ENCODE measurements at places on chromosomes 3 and 15.
A peak's percentile ranks its signal among the peaks of the same experiment; 100 is the strongest.

GRCh38 chr3:168615493-168616020 is 519.8 kb upstream of the GOLIM4 start:
- DNase-seq, result no peak

DNA sequence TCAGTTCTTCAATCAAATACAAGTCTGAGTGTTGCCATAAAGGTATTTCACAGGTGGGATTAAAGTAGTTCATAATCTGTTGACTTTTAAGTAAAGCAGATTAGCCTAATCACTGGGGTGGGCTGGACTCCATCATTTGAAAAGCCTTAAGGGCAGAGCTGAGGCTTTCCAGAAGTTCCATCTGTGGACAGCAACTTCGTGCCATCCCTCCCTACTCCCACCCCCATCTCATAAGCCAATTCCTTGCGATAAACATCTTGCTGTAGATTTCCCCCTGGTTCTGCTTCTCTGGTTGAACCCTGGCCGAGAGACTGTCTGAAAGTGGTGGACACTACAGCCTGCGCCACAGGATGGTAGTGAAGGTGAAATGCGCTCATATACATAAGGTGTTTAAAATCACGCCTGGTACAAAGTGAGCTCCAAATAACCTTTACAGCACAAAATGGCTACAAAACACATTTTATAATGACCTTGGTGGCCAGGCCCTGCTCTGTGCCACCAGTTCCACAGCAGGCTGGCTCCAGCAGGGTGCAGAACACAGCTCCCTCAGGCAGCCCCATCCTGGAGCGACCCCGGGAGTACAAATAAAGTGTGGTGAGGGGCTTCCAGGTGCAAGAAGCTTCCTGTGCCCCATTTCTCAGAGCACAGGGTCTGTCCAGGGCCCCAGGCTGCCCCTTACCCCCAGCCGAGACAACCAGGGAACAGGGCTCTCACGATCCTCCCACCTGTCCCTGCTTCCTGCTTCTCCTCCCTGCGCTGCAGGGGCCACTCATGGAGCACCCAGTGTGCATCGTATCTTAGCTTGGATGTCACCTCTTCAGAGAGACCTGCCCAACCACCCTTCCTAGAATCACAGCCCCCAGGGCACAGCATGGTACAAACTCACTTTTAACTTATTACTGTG is 25.8 kb upstream of the GATA2 start:
- no peak for DNase-seq

GRCh38 chr15:43769584-43770228 is 7.1 kb downstream of the ELL3 start:
- DNase-seq, result peak; percentile 37

GRCh38 chr3:94317017-94317416 is 254.2 kb downstream of the NSUN3 start:
- no peak for DNase-seq

- no peak for DNase-seq
These were observed 251.2 kb upstream of the RORA start for GRCh38 chr15:61480295-61480694.

DNA sequence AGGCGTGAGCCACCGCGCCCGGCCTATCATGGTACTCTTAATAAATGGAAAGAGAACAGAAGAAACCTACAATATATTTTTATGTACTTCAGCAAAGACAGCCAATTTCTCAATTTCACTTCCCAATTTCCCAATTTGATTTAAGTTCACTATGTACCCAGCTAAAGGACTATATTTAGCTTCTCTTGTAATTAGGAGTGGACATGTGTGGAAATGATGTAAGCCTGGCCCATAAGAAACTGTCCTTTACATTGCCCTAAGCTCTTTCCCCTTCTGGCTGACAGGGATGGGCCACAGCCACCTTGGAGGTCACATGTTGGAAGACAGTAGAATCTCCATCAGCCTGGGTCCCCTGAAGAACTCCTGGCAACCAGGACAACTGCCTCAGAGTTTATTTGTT is 6.2 kb downstream of the TMEM39A start:
- no peak for DNase-seq

DNA sequence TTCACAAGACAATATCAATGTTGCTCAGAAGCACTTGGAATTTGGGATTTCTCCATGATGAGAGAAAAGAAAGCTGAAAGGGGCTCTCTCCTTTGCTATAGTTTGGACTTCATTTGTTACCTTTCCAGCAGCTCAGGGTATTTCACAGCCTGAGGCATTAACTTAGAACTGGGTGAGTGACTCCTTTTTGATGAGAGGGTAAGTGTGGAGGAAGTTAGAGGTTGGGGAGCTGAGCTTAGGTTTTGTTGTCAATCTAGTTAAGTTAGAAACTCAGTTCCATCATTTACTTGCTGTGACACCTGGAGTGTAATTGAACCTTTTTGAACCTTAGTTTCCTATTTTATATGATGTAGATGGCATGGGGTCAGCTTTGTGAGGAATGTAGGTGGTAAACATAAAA is 359.1 kb downstream of the PDCD6IP start:
- no peak for DNase-seq

GRCh38 chr3:112815981-112816380 is 30.7 kb downstream of the CD200R1L start:
- no peak for DNase-seq

DNA sequence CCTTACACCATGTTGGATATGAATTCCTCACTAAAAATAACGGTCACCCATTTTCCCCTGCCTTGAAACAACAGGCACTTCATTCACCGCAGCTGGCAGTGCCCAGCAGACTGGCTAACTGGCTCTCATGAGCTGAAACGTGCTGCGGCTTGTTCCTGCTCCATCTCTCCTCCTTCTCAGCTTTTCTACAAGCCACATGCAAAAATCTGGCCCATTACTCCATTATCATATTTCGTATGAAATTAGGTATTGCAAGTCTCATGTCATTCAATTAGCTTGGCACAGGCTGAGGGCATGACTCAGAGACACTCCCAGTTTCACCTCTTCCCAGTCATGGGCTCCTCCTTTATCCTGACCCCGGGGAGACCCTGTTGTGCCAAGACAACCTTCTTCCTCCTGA is 60.0 kb downstream of the MAGEF1 start:
- no peak for DNase-seq

DNA sequence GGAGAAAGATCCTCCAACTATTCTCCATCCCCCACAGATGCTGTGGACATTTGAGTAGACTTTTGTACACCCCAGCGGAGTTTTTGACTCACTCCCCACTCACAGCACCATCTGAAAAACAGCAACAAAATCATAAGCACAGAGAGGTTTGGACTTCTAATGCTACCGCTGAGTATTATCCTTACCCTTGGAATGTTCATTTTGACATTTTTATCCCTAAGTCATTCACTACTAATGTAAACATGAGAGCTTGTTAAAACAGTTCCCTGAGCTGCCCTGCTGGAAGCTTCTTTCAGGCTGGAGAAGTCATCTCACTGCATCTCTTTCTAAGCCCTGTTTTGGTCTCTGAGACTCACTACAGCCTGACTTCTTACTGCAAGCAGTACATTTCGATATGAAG is 1045.9 kb downstream of the MCTP2 start:
- no peak for DNase-seq

DNA sequence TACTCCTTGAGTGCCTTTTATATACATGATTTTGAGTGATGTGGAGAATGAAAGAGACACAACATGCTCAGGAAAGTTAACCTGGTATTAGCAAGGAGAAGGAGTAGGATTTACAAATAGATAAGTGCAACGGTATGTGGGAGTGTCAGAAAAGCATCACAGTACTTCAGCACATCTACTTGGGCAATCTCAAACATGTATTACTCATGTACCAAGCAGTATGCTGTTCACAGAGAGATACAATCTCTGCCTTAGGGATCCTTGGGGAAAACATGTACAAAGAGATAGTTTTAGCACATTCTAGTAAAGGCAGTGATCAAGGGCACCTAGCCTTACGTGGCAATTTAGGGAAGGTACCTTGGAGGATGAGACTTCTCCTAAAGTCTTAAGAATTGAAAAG is 146.5 kb downstream of the FILIP1L start:
- no peak for DNase-seq

DNA sequence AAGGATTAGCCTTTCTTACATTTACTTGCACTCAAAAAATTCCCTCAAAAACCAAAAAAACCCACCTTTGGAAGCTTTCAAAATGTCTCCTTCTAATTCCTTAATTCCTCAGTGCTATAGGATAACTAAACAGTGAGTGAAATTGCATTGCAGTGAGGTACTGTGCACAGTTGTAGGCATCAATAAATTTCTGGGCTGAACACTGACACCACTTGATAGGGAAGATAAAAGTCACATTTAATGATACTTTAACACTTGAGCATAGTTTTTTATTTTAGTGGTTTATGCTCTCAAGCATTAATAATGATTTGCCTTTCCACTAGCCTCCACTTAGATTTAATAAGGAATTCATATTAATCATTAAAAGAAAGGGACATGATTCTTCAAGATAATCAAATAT is 52.3 kb downstream of the MAP2K5 start:
- DNase-seq, result no peak

GRCh38 chr3:32453346-32453745 is 49.3 kb downstream of the CMTM6 start:
- no peak for DNase-seq

GRCh38 chr3:70614111-70614510 is 301.7 kb upstream of the MDFIC2 start:
- no peak for DNase-seq

GRCh38 chr3:107737914-107738313 is 215.2 kb downstream of the BBX start:
- DNase-seq, result no peak

DNA sequence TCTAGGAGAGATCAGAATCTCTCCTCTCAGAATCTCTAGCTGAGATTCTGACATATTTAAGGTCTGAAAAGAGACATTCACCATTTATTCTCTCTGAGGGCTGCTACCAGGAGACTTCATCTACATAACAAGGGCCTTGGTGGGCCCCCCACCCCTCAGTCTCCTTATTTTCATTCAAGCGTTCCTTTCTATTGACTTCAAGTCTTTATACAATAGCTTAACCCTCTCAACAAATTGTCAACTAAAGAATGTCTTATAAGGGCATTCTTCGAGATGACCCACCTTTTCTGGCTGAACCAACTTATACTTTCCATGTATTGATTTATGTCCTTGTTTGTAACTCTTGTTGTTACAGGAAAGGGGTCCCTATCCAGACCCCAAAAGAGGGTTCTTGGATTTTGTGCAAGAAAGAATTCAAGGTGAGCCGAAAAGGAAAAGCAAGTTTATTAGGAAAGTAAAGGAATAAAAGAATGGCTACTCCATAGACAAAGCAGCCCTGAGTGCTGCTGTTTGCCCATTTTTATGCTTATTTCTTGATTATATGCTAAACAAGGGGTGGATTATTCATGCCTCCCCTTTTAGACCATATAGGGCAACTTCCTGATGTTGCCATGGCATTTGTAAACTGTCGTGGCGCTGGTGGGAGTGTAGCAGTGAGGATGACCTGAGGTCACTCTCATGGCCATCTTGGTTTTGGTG is 209.5 kb upstream of the ALCAM start:
- DNase-seq, result no peak

GRCh38 chr3:20023623-20024405 is 11.8 kb upstream of the PP2D1 start:
- no peak for DNase-seq

DNA sequence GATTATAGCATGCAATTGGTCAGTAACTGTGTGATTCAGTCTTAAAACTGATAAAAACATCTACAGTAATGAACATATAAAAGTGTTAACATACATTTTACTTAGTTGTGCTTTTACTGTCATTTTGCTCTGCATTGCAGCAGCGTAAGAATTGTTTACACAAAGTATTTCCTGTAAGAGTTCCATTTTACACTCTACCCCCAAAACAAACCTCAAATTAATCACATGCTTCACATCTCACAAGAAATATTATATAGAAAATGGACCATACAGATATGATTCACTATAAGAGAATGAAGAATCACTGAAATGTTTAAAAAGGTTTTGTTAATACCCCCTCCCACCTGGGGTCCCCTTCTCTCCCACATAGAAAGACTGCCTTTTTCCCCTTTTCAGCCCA is 225.9 kb upstream of the LRRN1 start:
- no peak for DNase-seq

DNA sequence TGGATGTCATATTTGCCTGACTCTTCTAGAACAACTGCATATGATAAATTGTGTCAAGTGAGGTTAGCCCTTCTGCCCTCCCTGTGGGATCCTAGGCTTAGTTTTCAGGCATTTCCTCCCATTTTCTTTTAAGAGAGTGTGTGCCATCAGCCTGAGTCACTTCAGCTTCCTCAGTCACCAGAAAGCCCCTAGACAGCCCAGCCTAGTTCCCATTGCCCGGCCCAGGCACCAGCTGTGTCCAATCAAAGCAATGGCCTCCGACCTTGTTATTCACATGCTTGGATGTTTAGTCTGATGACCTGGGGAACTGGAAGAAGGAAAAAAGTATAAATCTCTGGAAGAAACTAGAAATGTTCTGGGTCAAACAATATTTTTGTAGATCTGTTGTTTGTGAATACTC is 221.9 kb upstream of the LRIG1 start:
- DNase-seq, result no peak

GRCh38 chr3:66592927-66593625 is 92.3 kb upstream of the LRIG1 start:
- no peak for DNase-seq

DNA sequence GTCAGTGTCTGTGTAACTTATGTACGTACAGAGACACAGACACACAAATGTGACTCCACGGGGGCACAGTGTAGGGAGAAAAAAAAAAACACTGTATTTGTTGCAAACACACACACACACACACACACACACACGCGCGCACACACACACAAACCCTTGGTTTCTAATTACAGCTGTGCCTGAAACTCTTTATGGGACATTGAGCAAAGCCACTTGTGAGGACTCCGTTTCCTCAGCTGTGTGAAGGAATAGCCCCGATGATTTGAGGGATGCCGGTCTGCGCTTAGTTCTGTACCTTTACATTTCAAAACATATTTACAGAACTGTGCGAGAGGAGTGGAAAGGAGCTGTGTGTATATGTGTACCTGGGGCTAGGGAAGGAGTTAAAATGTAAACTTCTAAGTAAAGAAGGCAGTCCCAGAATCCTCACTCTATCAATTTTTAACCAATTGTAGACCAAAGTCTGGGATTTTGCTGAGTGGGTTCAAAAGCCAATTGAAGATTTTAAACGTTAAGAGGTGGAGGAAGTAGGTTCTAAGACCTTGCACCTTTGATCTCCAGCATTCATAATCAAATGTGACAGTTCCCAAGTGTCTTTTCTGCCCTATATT is 5.3 kb upstream of the BCL6 start:
- no peak for DNase-seq

DNA sequence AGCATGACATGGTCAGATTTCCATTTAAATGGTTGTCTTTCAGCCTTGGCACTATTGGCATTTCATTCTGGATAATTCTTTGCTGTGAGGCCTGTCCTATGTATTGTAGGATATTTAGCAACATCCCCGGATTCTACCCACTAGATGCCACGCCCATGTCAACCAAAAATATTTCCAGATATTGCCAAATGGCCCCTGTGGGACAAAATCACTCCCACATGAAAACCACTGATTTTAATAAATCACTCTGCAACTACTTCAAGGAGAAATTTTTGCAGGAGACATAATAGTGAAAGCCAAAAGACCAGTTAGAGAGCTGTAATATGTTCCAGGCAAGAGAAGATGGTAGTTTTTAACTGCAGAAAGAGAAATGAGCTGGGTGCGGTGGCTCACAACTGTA is 55.9 kb upstream of the RARB start:
- DNase-seq, result no peak
